ENCODE measurements at places on chromosomes 2 and 18.

GRCh38 chr18:63216516-63217311, 102.9 kb downstream of the BCL2 start:
- DNase-seq, result peak; percentile 24

DNA sequence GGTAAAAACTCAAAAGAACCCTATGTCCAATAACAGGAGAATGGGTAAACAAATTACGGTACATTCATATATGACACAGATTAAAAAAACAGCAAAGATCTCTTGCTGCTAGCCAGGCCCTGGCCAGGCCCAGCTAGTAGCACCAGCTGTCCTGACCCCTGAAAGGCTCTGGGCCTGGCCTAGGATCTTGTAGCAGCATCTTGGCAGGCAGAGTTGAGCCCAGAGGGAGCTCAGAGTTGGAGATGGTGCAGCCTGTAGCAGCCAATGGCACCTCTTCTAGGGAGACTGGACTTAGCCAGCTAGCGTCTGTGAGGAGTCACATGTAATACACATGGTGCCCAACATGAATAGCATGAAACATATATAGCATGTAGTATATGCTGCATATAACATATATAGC, 69.1 kb downstream of the HS6ST1 start:
- DNase-seq, result no peak

DNA sequence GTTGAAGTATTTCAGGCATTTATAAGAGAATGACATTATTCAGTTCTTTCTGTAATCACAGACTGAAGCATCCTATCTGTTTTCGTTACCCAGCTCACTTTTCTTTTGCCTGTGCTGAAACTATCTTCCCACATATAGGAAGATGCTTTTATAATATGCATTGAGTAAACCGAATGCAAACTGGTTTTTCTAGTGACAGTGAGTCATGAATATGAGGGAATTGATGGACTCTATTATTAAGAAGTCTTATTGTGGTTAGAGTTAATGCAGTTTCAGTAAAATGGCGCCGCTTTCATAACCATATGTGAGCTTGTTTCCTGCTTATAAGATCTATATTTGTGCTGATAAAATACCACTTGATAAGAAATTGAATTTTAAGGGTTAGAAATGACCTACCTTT, 59.2 kb downstream of the ACVR2A start:
- DNase-seq, result no peak

DNA sequence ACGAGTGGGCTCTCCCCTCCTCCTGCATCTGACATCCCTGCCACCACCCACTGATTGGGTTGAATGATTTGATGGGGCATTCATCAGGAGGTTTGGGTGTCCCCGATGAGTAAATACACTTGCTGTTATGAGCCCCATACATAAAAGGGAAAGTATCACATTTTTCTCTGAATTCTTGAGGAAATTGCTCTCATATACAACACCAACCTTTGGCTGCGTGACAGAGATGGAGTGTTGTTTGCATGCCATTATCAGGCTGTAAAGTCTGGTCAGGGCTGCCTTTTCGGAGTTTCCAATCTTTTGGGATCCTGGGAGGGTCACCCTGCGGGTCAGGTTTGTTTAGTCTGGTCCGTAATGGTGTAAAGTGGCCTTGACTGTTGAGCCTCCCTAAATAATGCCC, 227.9 kb upstream of the SPRED2 start:
- DNase-seq, result no peak

Measured in effector memory CD8-positive, alpha-beta T cell (primary cell).